Melanocyte of skin (primary cell): ENCODE measurements at places on chromosomes 12 and 14. TPM values are rescaled to one million over a fixed set of nuclear protein-coding genes. Genes with fewer than 3 reads are reported as not detected.

The LTBP2 gene
- 0.69 and 3.6 TPM in 2 replicates for total RNA-seq

The WNT5B gene
- total RNA-seq, result 1.4 and 8.7 TPM in 2 replicates

The FLRT2 gene
- 3.7 and 11.9 TPM in 2 replicates for total RNA-seq

The ANO4 gene
- 1.0 and 3.6 TPM in 2 replicates for total RNA-seq

The NUP107 gene
- total RNA-seq, result 86.1 and 94.6 TPM in 2 replicates

The C12orf75 gene
- 46.6 and 46.9 TPM in 2 replicates for total RNA-seq

The MUCL1 gene
- total RNA-seq, result not detected in 2 replicates

The TSPAN8 gene
- total RNA-seq, result not detected in 2 replicates

The TSFM gene
- 26.5 and 28.9 TPM in 2 replicates for total RNA-seq

The NANOG gene
- total RNA-seq, result not detected in 2 replicates

The NTN4 gene
- total RNA-seq, result 0.33 TPM in 1 of 2 replicates, not detected in the other

The CISTR gene
- not detected in 2 replicates for total RNA-seq
